Stimulated activated CD8-positive, alpha-beta memory T cell treated with anti-CD3 and anti-CD28 coated beads, Interleukin-15, amount 100 ng/mL, for 24 hours (primary cell): ENCODE measurements at places on chromosomes 11 and 22.

DNA sequence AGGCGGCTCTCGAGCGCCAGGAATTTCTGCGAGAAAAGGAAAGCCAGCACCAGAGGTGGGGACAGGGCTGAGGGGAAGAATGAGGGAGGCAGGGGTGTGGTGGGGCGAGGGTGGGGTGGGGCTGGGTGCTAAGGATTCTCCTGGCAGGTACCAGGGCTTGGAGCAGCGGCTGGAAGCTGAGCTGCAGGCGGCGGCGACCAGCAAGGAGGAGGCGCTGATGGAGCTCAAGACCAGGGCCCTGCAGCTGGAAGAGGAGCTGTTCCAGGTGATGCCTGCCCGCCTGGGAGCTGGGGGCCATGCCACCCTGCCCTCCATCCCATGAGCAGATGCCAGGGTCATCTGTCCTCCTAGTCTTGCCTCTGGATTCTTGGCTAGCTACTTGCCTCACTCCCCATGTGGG, 9.4 kb downstream of the CCDC88B start:
- DNase-seq: no peak

- DNase-seq: no peak
These were observed 60.1 kb upstream of the GUCY1A2 start for GRCh38 chr11:107078375-107078774.

GRCh38 chr22:45980761-45981160, 3.8 kb upstream of the WNT7B start:
- no peak for DNase-seq

GRCh38 chr22:41813726-41814410, 13.4 kb downstream of the CCDC134 start:
- DNase-seq: no peak

DNA sequence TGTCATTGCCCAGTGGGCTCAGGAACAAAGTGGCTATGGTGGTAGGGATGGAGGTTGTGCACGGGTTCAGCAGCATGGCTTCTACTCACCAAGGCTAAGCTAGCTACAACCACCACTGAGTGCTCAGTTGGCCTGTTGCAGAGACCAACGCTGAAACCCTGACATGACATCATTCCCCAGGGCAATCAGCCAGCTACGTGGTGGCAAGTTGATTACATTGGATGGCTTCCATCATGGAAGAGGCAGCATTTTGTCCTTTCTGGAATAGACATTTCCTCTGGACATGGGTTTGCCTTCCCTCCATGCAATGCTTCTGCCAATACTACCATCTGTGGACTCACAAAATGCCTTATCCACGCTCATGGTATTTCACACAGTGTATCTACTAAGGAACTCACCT, 634.3 kb downstream of the OPCML start:
- no peak for DNase-seq

DNA sequence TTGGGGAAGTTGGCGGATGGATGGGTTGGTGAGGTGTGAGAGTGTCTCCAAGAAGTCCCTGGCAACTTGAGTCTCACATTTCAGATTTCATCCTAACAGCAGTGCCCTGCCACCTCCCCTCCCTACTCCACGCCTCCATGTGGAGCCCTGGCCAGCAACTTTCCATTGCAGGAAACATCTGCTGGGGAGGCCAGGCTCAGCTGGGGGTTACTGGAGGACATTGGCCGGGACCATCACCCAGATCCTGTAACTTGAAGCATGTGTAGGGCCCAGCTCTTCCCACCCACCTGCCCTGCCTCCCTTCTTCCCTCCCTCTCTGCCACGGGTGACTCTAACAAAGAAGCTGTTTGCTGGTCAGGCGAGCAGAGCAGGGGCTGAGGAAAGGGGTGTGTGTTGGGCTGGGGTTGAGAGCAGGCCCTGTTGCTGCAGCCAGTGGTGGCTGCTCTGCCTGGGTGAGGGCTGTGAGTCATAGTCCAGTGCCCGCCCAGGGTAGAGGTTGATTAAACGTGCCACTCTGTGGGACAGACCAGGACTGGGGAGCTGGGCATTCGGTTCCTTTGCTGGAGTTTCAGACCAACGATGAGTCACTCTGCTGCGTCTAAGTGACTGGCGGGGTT, 64.0 kb downstream of the SCN3B start:
- no peak for DNase-seq

- DNase-seq: peak; percentile 7
These were observed 1.1 kb downstream of the CREB3L1 start for GRCh38 chr11:46278387-46279125.

- DNase-seq: no peak
These were observed 33.4 kb upstream of the LYVE1 start for GRCh38 chr11:10601837-10602236.

GRCh38 chr11:6523253-6523652, 26.2 kb downstream of the DNHD1 start:
- no peak for DNase-seq

GRCh38 chr11:68471360-68472340, 11.1 kb downstream of the PPP6R3 start:
- DNase-seq: no peak

DNA sequence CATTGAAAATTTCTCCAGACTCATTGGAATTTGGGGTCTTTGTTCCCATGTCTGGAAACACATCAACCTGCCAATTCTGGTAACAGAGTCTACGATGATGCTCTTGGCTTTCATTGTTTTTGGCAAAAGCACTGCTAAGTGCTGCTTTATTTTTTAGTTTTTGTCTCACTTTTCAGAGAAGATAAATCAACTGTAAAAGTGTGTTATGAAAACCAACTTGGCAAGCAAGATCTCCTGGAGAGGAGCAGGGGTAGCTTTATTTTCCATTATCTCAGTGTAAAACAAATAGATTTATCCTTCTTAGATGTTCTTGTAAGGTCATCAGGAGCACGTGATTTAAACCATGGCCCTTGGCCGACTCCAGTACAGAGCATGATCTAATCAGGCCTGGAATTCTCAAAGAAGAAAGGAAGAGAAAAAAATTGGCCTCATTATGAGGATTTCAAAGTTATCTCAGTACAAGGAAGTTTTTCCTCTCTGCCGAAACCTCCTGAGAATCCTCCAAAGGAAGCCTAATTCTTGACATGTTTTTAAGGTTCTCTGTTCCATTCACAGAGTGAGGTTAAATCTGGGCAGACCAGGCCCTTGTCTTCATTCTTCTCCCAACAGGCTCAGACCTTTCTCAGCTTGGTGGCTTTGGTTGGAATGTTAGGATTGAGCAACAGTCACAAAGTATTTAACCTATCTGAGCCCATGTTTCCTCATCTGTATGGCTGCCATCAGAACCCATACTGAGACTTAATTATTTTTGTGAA, 16.4 kb upstream of the PAMR1 start:
- no peak for DNase-seq

GRCh38 chr11:57230791-57231538, 6.1 kb downstream of the APLNR start:
- no peak for DNase-seq

- DNase-seq: no peak
These were observed 37.0 kb downstream of the TSKU start for GRCh38 chr11:76820184-76820566.

DNA sequence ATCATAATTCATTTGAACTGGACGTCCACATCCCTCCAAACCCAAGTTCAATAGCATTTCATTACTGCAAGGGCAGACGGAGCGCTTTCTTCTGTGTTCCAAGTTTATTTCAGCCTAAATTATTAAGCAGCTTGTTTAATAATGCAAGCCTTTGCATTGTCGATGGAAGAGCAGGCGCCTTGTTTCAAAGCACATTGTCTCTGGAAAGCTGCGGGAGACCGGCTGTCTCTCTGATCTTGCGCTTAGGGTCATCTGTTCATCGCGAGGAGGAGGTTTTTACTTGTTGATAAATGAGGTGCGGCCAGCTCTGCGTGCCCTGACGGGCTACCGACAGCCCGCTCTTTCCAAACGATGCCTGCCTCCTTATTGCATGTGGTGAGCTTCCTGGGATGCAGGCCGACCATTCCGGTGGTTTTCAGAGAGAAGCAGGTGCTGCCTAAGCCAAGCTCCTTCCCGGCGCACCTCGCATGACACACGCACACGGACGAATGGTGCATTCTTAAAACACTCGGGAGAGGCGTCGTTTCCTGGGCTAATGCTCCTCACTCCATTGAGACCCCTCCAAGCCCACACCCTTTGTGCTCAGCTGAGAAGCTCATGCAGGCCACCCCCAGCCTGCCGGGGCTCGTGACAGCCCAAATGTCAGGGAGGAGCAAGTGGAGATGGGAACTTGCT, 456.9 kb downstream of the BRD1 start:
- no peak for DNase-seq

- no peak for DNase-seq
These were observed 2.3 kb downstream of the SHANK3 start for GRCh38 chr22:50674606-50675552.

GRCh38 chr11:116725434-116726221, 47.2 kb downstream of the BUD13 start:
- no peak for DNase-seq

GRCh38 chr11:95346265-95346664, 115.3 kb upstream of the SESN3 start:
- no peak for DNase-seq

GRCh38 chr11:123357990-123358827, 71.9 kb upstream of the GRAMD1B start:
- no peak for DNase-seq

DNA sequence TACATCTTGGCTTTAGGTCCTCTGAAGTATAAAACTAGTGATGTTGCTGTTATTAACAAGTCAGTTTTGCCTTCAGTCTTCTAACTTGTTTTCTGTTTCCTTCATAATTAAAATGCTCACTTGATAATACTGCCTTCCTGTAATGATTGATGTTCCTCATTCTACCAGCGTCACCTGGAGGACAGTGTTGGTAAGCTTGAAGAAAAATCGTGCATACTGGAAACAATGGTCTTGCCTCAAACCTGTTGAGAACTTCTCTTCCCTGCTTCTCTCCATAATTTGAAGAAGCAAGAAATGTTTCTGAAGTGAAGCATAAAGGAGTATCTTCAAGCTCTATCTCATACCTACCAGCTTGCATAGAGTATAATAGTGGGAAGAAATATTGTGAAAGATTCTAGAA, 3.0 kb downstream of the YWHAH start:
- DNase-seq: no peak

GRCh38 chr22:46528121-46528610, 9.3 kb downstream of the CELSR1 start:
- no peak for DNase-seq

DNA sequence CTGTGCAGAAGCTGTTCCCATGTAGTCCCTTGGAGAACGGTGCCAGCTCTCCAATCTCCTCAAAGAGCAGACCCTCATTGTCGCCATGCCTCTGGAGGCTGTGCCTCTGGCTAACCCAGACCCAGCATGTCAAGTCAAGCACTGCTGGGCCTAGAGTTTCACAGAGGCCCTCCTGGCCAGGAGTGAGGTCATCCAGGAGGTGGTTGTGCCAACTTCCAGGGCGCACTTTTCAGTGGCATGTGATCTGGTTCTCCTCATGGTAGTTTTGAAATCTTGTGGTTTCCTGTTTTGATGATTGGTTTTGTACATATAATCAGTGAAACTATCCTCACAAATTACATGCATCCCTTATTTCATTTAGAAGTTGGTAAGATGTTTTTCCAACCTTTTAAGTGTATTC, 78.9 kb downstream of the PPFIBP2 start:
- no peak for DNase-seq

DNA sequence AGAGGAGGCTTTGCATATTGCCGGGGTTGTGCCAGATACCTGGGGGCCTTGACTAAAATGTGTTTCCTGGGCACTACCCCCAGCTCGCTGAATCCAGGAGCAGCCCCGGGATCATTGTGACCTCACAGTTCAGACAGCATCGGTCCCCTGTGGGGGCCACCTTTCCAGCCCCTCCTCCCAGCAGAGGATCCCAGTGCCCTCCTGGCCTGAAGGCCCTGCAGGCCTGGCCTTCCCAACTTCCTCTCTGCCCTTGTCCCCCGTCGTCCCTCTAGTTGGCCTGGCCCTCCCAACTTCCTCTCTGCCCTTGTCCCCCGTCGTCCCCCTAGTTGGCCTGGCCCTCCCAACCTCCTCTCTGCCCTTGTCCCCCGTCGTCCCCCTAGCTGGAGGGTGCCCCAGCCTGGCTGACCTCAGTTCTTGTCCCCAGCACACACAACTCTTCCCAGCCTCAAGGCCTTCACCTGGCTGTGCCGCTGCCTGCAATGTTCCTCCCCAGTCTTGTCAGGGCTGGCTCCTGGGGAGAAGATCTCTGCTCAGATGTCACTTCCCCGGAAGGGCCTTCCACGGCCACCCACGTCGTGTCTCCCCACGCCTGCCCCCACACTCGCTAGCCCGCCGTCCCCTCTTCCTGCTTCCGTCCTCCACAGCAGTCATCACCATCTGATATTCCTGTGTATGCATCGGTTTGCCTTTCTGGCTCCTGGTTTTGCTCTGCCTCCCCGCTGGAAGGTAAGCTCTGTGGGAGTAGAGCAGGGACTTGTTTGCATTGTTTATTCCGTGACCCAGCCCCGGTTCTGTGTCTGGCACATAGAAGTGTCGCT, 12.6 kb upstream of the ANO1 start:
- no peak for DNase-seq

GRCh38 chr11:119797123-119797611, 68.2 kb upstream of the NECTIN1 start:
- no peak for DNase-seq

- no peak for DNase-seq
These were observed 8.4 kb downstream of the HYOU1 start for GRCh38 chr11:119048644-119049043.

GRCh38 chr11:70603756-70604211, 205.5 kb downstream of the CTTN start:
- no peak for DNase-seq

- DNase-seq: no peak
These were observed 47.6 kb upstream of the GCAT start for GRCh38 chr22:37760152-37760551.

DNA sequence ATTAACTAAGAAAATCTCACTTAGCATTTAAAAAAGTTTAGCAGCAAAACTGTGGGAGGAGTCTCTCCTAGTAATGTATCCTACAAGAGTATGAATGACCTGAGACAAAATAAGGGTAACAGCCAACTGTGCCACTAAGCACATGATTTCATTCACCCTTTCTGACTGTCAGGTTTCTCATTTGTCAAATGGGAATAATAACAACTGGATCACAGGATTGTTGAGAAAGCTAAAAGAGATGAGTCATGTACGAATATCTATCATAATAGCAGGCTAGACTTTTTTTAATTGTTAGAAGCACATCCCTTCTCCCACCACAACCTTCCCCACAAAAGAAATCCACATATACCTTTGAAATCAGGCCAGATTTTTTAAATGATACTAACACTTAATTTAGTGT, 39.5 kb downstream of the MTMR2 start:
- DNase-seq: no peak

GRCh38 chr11:78313181-78313795, 104.3 kb downstream of the GAB2 start:
- no peak for DNase-seq

DNA sequence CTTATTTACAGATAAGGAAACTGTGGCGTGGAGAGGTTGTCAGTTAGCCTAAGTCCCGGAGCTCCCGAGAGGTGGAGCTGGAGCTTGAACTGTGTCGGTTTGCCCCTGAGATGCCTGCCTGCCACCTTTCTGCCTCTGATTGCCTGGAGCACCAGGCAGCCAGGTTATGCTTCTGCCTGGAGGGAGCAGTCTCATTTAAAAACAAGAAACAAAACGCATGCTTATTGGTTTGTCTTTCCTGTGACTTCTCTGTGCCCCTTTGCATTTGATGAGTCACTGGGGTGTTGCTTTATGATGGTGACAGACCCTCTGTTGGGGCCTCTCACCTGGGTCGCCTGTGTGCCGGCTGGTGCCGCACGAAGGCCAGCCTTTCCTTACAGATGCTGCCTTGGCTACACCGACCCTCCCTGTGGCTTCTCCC, 12.2 kb downstream of the AP2A2 start:
- DNase-seq: no peak
